ENCODE measurements at places on chromosomes 5 and 9. TPM values are rescaled to one million over a fixed set of nuclear protein-coding genes. Genes with fewer than 3 reads are reported as not detected.

GRCh38 chr5:74422671-74423070 is 217.9 kb downstream of the ENC1 start:
- H3K4me1 ChIP-seq = peaks cover 8% of the 10 kb centered on the region
- no peaks in the 10 kb centered on the region for H3K27me3 ChIP-seq
- H3K36me3 ChIP-seq = no peaks in the 10 kb centered on the region

GRCh38 chr9:81410201-81410600 is 279.1 kb downstream of the TLE1 start:
- no peak overlapping the region for H3K27ac ChIP-seq
- H3K4me3 ChIP-seq = no peak overlapping the region
- no peaks in the 10 kb centered on the region for H3K27me3 ChIP-seq
- H3K36me3 ChIP-seq = peaks cover 2% of the 10 kb centered on the region
- no peak for DNase-seq

DNA sequence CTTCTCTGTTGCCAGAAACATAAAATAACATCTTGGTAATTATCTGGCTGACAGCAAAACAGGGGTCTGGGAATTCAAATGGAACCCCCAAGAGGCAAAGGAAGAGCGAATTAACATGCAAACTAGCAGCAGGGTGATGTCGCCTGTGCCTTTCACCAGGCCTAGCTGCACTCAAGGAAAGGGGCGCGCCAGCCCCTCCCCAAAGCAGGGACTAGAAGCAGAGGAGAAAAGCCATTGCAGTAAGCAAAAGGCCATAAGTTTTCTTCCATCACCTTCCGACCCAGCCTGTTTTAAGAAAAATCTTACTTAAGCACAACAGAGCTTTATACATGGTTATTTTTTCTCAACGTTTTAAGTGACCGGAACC is 539 bp downstream of the POC5 start:
- peak; percentile 6 for DNase-seq
- H3K4me3 ChIP-seq = peak overlapping the region; percentile 100
- peaks cover 23% of the 10 kb centered on the region for H3K27me3 ChIP-seq

DNA sequence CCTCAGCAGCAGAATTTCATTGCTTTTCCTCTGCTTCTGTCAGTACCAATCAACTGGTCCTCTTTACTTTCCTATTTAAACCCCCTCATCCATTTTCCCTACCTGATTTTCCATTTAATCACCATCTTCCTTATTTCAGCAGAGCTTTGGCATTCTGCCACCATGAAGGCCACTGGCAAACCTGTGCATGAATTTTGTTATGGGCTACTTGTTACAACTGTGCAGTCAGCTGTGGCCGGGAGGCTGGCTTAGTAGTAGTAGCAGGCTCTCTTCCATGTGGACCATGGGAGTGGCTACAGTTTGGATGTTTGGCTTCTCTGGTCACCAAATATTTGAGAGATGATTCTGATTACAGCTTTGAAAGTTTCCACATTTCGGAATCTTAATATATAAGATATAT is 976.6 kb upstream of the SEMA6A start:
- H3K27ac ChIP-seq = no peak overlapping the region
- DNase-seq = no peak
- H3K27me3 ChIP-seq = no peaks in the 10 kb centered on the region
- H3K4me3 ChIP-seq = no peak overlapping the region
- no peaks in the 10 kb centered on the region for H3K36me3 ChIP-seq

DNA sequence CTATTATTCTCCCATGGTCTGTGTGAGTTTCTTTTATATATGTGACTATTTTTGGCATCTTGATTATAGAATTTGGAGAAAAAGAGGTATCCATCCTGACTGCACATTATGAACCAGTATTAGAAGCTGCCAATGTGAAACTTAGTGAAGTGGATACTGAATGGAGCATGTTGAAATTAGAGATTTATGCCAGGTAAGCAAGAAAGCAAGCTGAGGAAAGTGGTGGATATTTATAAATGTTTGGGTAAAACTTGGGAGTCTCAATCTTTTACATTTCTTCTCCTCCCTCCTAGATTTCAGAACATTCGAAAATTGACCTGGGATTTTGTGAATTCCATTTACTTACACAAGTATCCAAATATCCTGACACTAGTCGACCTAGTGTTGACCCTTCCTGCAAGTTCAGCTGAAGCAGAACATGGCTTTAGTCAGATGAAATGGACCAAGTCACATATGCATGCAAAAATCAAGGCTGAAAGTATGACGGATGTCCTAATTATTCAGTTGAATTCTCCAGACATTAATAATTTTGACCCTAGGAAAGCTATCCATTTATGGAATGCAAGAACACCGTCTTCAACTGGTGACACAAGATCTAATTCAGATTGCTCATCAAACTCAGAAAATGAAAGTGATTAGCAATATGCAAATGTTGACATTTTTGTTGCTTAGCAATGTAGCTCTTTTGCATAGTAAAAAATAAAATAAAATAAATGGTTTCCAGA is 66.8 kb upstream of the IL7R start:
- DNase-seq = no peak
- H3K27ac ChIP-seq = no peak overlapping the region
- peaks cover 37% of the 10 kb centered on the region for H3K4me1 ChIP-seq
- H3K4me3 ChIP-seq = no peak overlapping the region
- H3K27me3 ChIP-seq = no peaks in the 10 kb centered on the region
- no peaks in the 10 kb centered on the region for H3K36me3 ChIP-seq

The PLPP6 gene
- total RNA-seq = 8.6 TPM

The NTNG2 gene
- 2.4 TPM for total RNA-seq

All from neural crest cell (in vitro differentiated cells).